ENCODE measurements at places on chromosomes 2 and 18. TPM values are rescaled to one million over a fixed set of nuclear protein-coding genes. Genes with fewer than 3 reads are reported as not detected.

Gene SFT2D3
- 3.8 TPM for total RNA-seq

Gene TMEM163
- 8.9 TPM for total RNA-seq

DNA sequence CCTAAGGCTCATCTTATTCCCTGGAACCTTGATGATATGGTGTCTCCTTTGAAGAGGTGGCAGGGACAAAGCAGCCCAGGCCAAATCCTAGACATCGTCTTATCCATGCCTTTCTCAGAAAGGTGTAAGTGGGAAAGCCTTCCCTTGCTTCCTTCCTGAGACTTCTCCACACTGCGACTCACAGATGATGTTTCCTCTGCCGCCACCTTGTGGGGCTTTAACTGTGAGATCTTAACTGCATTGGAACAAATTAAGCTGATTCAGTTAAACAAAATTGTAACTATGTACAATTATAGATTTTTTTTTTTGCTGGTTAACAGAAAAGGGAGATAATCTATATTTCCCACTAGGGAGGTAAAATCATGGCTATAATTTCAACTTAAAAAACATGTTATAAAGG lies 10.0 kb upstream of the GCA start:
- no peak for DNase-seq

- DNase-seq = no peak
Measured at GRCh38 chr2:209549589-209549988, 125.7 kb downstream of the MAP2 start.

GRCh38 chr2:7523481-7524120 lies 606.4 kb downstream of the RNF144A start:
- DNase-seq = no peak

DNA sequence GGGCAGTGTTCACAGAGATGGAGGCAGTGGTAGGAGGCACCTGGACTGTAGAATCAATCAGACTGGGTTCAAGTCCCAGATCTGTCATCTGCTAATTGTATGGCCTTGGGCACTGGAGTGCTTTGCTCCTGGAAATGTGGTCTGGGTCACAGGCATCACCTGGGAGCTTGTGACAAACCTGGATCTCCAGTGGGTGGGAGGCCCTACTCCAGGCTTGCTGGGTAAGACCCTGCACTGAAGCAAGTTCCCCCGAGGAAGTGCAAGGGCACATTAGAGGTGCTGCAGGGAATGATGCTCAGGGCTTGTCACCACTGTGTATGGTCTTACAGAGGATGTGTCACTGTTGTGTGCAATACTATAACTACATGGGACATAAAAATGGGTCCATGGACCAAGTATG lies 220.5 kb upstream of the ID2 start:
- peak; percentile 16 for DNase-seq

DNA sequence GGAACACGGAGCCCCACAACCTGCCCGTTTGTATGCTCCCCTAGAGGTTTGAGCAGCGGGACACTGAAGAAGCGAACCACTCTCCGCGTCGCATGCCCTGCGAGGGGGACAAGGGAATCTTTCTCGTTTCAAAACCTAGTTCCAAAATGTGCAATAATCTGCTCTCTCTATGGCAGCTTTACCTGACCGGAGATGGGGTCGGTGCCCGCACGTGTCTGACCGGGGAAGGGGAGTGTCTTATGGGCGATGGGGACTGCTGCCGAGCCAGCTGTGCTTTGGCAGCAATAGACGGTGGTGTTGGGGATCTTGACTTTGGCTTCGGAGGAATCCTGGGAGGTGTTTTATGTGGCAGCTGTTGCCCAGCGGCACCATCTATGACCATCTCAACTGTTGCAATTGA lies 7.9 kb downstream of the TTN start:
- DNase-seq = no peak

DNA sequence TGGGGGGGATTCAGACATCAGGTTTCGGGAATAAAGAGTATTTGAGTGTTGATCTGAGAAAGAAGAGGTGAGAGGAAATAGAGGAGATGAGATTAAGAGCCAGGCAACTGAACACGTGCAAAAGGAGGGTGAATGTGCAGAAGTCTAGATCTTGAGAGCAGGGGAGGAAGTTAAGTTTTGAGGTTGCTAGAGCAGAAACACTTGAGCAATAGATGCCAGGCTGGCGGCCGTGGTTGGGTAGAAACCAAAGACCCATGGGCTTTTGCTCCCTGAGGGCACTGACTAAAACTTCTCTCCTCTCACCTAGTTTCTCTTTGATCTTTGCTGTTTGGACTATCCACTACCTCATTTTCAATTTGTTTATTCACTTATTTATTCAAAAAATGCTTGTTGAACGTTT lies 116.0 kb downstream of the CDC42EP3 start:
- no peak for DNase-seq

GRCh38 chr2:696463-696862 lies 19.3 kb upstream of the TMEM18 start:
- DNase-seq = no peak

DNA sequence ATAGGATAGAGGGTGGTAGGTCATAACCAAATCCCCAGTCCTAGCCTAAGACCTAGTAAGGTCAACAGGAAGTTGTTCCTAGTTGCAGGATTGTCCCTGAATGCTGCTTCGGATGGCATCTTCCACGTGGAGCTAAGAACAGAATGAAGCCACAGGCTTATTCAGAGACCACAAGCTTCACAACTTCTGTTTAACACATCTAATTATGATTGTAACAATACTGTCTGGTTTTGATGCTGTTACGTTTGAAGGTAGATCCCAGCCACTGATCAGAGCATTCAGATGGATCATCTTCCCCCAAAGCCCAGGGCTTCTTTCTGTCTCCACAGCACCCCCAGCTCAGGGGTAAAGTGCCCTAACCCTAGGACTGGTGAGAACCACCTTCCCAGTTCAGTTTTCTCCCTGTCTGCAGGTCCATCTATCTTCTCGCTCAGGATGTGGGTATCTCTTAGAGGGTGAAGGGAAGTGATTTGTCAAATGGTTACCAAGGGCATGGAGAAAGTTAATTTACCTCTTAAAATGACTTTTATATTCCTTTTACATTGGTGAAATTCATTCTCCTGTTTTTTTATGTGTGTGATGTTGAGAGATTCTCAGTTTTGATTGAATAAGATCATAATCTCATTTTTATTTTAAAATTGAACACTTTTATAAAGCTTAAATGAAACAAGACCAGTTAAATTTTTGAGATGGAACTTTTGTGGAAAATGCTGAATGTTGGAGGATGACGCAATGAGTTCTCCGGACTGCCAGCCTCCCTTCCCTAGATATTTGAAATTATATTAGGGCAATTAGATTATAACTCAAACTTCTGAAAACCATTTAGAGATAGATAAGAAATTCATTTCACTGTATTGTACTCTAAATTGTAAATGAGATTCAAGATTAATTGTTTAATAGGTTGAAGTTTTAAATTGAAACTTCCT lies 66.5 kb downstream of the RHBDD1 start:
- no peak for DNase-seq

DNA sequence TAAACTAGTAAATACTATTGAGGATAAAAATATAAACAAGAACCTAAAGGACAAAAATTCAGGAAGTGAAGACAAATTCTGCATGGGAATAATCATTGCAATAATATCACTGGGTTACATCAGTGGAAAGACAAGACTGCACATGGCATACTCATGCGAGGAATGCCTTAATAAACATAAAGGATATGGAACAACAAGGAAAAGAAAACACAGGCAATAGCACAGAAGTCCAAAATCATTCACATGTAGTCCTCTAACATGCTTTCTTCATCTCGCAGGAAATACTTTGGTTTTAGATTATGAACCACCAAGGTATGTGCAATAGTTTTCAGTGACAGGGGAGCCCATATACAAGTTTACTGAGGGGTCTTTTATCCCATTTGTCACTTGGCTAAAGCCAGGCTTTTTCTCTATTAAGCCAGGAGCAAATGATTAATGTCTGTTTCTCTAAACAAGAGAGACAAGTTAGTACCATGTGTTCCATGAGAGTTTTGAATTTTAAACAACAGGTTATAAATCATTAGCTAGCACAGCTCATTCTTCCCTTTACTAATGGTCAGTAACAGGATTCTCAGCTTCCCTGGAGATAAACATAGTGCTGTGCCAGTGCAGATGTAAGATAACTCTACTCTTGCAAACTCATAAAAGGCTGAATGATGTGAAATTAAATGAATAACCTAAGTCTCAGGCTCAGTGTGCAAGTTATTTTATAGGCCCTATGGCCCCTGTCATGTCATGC lies 353.6 kb upstream of the FSIP2 start:
- DNase-seq = no peak

GRCh38 chr2:75497256-75497655 lies 63.5 kb downstream of the EVA1A start:
- no peak for DNase-seq

DNA sequence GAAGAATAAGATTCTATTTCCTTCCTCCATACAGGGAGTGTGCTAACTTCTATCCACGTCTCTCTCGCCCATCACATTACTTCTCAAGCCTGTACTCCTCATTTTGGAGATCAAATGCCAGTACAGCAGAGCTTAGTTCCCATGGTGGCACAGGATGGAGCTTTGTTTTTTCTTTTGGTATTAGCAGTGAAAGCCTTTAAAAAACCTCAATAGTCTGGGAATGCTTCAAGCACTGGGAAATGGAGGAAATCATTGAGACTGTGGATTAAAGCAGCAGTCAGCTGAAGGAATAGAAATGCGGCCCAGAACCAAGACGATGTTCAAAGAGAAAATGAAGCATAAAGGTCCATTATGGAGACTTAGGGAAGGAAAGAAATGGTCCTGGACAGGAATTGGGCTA lies 102.3 kb downstream of the NRXN1 start:
- no peak for DNase-seq

GRCh38 chr2:101125808-101126207 lies 25.4 kb downstream of the TBC1D8 start:
- DNase-seq = no peak
